ENCODE measurements at places on chromosomes 1 and 21.

GRCh38 chr1:3711381-3711779 is 40.9 kb upstream of the CCDC27 start:
- DNase-seq, result no peak

GRCh38 chr1:18001725-18002124 is 105.9 kb upstream of the IGSF21 start:
- DNase-seq, result no peak

- DNase-seq, result no peak
Observed at GRCh38 chr1:56403321-56403720, 176.0 kb downstream of the PLPP3 start.

DNA sequence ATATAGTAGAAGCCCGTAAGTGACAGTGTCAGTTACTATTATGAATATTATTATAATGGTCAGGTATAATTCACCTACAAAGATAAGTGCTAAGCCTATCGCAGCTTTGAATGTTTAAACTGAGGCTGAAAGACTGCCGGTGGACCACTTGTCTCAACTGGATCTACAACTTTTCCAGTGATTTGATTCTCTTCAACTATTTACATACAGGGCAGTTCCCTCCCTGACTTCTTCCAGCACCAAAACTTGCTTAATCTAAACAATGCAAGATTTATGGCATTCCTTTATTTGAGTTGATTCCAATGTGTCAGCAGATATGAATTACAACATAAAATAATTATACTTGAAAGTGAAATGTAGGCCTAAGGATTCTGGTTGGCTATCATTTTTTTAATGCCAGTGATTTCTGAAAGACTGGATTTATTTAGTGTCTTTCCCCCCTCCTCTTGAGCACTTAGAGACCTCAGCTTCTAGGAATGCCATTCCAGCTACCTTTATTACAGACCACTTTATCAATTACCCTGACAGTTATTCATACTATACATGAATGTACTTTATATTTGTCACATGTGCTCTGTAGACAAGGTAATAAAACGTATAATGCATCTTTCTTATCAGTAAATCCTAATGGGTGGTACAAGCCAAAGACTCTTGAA is 153.3 kb upstream of the C8B start:
- no peak for DNase-seq

GRCh38 chr1:101820071-101820470 is 176.7 kb downstream of the OLFM3 start:
- no peak for DNase-seq

GRCh38 chr21:39321424-39321823 is 8.0 kb upstream of the BRWD1 start:
- no peak for DNase-seq

GRCh38 chr1:233673947-233674431 is 60.1 kb downstream of the KCNK1 start:
- no peak for DNase-seq

- DNase-seq, result no peak
Observed at GRCh38 chr1:85629532-85629920, 49.0 kb downstream of the CCN1 start.

GRCh38 chr1:24107462-24108138 is 4.3 kb downstream of the MYOM3 start:
- no peak for DNase-seq

DNA sequence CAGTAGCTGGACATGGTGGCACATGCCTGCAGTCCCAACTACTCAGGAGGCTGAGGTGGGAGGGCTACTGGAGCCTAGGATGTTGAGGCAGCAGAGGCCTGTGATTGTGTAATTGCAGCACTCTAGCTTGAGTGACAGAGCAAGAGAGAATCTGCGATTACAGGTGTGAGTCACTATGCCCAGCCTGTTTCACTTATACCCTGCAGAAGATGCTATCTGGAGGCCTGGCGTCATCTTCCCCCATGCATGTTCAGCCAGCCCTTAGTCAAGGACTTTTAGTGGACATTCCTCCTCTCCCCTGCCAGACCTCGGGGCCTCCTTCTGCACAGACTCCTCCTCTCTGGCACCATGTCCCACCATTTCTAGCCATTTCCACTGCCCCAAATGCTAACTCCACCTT is 36.3 kb upstream of the RCC2 start:
- DNase-seq, result peak; percentile 66

- no peak for DNase-seq
Observed at GRCh38 chr21:33660406-33660805, 18.1 kb downstream of the ITSN1 start.

GRCh38 chr1:91015794-91016550 is 5.9 kb downstream of the ZNF644 start:
- no peak for DNase-seq

DNA sequence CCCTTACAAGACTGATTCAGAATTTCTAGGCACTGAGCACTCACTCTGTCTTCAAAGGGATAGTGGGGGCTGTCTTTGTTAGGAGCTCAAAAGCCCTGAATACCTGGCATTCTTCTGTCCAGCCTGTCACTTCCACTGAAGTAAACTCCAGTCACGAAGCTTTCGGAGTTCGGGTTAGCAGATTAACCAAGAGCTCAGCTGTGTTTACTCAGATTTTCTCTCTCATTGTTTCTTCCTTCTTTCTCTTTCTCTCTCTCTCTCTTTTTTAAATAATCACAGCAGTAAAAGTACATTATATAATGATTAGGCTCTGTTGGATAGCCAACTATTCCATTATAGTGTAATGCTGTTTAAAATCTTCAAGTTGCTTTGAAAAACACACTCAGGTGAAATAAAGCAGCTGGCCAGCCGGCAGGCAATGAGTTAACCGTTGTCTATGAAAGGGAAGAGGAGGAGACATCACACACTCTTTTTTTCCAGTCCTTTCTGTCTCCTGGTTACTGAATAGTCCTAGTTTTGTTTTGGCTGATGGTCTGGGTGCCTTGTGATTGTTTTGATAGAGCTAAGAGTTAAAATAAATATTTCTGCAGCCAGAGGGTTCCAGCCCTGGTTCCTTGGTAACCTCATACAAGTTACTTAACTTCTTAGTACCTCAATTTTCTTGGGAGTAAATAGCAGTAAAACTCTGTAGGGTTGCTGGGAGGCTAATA is 89.8 kb downstream of the ADSS2 start:
- peak; percentile 20 for DNase-seq

- DNase-seq, result no peak
Observed at GRCh38 chr1:167013108-167013929, 24.2 kb downstream of the MAEL start.

- DNase-seq, result no peak
Observed at GRCh38 chr1:5111581-5111980, 457.2 kb downstream of the AJAP1 start.
